Breast epithelium (tissue), 4 donors: ENCODE measurements at places on chromosomes 1 and 21.

GRCh38 chr1:226549094-226549936 is 751 bp downstream of the STUM start:
- DNase-seq: no peak

DNA sequence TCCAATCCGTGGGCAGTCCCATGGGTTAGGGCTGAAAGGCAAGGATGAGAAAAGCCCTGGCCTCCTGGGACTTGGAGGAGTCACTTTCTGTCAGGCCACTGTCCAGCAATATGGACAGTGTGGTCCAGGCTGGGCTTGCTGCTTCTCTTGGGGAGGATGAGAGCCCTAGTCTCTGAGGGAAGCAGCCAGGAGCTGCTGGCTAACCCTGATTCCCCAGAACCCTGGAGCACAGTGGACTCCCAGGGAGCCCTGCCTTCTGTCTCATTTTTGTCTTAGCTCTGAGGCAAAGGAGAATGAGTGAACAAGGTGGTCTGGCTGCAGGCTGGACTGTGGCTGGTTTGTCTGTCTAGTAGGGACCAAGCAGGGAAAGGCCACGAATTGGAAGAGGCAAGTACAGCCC is 23.8 kb upstream of the EDN2 start:
- no peak for DNase-seq

- DNase-seq: no peak
These were observed 12.9 kb upstream of the BCL10 start for GRCh38 chr1:85289207-85289847.

DNA sequence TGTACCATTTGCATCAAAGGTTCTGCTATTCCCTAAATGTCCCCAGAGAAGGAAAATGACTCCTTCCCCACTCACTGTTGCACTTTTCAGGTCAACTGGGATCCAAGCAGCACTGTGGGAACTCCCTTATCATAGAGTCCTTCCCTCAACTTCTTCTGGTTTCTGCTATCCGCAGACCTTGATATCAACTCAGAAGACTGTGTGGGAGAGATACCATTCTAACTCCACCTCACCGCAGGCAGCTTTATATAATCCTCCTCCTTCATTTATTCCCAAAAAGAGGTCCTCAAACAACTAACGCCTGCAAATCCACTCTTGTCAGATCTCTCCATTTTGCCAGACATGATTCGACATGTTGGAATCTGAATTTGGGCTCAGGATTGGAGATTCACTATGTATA is 27.3 kb downstream of the LHX9 start:
- no peak for DNase-seq

DNA sequence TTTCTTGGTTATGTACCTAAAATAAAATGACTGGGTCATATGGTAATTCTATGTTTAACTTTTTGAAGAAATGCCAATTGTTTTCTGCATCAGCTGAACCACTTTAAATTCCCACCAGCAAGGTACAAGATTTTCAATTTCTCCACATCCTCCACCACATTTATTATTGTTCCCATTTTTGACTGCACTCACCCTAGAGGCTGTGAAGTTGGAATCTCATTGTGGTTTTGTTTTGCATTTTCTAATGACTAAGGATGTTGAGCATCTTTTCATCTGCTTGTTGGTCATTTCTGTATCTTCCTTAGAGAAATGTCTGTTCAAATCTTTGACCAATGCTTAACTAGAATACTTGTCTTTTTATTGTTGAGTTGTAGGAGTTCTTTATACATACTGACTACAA is 72.5 kb downstream of the ASTN1 start:
- no peak for DNase-seq

DNA sequence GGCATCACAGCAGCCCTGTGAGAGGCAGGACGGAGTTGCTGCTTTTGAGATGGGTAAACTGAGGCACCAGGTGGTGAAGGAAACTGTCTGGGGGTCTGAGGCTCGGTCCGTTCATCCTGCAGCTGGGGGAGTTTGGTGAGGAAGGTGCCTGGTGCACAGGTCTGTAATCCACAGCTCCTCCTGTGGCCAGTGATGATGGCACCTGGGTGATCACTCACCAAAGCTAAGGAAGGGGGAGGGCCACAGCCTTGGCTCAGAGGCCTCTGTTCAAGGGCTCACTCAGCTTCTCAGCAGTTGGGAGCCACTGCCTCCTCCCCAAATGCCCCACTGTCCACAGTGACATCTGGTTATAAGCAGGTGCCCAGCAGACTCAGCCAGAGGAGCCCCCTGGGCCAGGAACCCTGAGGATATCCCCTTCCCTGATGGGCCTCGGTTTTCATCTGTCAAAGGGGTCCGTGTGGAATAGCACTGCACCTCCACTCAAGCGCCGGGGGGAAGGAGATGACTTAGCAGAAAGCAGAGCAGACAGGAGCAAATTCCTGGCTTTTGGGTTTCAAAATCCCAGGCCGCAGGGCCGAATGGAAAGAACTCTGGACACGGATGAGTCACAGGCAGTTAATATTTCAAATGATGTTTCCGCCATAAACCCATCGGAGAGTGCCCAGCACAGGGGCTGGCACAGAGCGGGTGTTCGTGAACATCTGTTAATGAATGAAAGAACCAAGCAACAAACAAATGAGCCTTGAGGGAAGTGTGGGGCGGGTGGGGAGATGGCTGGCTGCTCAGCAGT is 82.8 kb downstream of the DMRTB1 start:
- no peak for DNase-seq
